ENCODE measurements at places on chromosomes 5 and 9.

- no peak for DNase-seq
Measured at GRCh38 chr9:2419347-2419746, 202.2 kb upstream of the VLDLR start.

GRCh38 chr5:176776141-176776865, 34.1 kb upstream of the UNC5A start:
- no peak for DNase-seq

GRCh38 chr5:110134963-110135935, 445.5 kb downstream of the MAN2A1 start:
- DNase-seq = no peak

GRCh38 chr5:36897616-36898015, 21.0 kb downstream of the NIPBL start:
- DNase-seq = no peak

DNA sequence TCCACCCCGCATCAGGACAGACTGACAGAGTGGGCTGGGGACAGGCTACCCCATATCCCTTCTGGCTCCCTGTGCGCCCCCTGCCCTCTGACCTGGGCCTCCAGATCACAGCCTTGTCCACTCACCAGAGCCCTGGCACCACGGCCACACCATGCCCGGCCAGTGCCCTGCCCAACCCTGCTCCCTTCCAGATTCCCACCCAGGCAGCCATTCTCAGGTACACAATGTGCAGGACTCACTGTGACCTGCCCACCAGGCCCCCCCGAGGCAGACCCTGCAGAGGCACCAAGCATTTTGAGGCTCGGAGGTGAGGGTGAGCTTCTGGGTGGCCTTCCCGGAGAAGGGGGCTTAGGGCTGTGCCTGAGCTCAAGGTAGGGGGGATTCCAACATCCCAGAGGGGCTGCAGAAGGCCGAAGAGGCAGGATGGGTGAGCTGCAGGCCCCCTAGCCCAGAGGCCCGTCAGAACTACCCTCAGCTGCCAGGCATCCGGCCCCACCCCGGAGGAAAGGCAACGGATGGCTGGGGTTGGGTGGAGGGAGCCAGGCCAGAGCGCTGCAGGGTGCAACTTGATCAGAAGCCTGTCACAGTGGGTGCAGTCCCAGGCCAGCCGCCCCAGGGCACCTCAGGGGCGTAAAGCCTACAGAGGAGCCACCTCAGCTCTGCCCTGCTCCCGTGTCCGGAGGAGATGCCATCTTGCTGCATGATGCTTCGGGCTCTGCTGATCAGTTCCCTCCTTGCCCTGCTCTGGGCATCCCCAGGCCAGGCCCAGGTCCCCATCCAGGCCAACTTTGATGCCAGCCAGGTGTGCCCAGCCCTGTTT, at the start of gene LCNL1:
Gene LCNL1 (plus strand): TSS at position 762 of the 820 bp plus-strand sequence. CDS start 594 bp downstream, outside the sequence.
- DNase-seq = no peak

DNA sequence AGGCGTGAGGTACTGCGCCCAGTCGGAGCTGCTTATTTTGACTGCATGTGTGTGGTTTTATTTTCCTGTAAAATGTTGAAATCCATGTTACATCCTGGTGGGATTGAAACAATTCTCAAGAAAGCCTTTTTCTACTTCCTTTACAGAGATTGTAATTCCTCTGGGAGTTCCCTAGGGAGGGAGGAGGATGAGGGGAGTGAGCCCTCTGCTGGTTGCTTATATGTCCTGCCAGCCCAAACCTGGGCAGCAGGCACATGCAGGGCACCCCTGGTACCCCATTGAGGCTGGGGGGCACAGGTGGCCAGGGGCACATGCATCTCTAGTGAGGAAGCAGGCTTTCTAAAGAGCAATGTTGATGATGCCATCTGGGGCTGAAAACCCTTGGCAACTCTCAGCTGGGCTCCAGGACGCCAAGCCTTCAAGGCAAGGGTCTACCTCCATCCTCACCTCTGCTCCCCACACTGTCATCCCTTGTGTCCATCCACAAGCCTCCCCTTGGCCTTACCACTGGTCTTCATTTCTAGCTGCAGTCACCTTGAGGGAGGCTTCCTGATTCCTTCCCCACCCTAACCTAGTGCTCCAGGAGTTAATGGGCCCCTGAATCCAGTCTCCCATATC, 84.7 kb upstream of the TNFSF8 start:
- DNase-seq = no peak

DNA sequence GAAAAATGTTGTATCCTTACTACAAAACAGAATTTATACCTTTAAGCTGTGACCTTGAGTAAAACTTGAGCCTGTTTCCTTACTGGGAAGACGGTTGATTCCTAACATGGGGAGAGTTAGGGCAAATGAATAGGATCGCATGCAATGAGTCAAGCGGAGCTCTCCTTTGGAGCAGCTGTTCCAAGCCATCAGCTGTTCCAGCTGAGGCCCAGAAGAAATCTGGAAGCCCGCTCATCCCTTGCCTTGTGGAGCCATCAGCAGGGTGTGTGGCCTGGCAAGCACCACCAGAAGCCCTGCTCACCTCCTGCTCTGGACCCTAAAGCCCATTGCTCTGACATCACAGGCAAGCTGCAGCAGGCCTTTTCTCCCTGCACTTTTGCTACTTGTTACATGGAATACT, 8.0 kb downstream of the KIAA1191 start:
- DNase-seq = no peak

- DNase-seq = no peak
Measured at GRCh38 chr5:80466669-80467485, 21.0 kb upstream of the FAM151B start.

DNA sequence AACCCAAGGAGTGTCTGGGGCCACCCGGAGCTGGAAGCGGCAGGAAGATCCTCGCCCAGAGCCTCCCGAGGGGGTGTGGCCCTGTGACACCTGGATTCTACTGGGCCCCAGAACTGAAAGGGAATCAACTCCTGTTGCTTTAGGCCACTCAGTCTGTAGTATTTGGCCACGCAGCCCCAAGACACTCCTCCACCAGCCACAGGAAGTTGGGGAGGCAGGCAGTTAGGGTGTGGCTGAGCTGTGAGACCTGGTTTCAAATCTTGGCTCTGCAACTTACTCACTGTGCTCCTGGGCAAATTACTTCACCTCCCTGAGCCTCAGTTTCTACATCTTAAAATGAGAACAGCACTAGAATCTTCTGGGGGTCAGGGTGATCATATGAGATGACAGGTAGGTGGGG, 119.8 kb upstream of the PPP1R26 start:
- no peak for DNase-seq

- DNase-seq = no peak
Measured at GRCh38 chr5:147234825-147235635, at the start of gene STK32A. Gene STK32A, plus strand, starts transcription at chr5:147235026. Its CDS starts 4,609 bp downstream, at chr5:147239635.

- DNase-seq = no peak
Measured at GRCh38 chr9:138013836-138014562, 136.4 kb downstream of the CACNA1B start.

DNA sequence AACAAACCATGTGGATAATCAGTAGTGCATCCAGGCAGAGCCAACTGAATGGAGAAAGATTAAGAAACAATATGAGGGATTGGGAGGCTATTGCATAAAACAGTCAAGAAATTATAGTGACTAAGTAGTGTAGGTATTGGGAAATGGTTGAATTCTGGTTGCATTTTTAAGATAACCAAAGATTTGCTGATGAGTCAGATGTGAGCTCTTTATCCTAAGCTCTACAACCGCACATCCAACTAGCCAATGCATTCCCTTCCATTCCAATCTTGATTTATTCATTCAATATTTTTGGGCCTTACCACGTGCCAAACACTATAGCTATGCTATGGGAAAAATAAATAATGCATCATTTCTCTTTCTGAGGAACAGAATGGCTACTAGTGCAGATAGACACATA, 524.5 kb upstream of the RGMB start:
- DNase-seq = no peak

DNA sequence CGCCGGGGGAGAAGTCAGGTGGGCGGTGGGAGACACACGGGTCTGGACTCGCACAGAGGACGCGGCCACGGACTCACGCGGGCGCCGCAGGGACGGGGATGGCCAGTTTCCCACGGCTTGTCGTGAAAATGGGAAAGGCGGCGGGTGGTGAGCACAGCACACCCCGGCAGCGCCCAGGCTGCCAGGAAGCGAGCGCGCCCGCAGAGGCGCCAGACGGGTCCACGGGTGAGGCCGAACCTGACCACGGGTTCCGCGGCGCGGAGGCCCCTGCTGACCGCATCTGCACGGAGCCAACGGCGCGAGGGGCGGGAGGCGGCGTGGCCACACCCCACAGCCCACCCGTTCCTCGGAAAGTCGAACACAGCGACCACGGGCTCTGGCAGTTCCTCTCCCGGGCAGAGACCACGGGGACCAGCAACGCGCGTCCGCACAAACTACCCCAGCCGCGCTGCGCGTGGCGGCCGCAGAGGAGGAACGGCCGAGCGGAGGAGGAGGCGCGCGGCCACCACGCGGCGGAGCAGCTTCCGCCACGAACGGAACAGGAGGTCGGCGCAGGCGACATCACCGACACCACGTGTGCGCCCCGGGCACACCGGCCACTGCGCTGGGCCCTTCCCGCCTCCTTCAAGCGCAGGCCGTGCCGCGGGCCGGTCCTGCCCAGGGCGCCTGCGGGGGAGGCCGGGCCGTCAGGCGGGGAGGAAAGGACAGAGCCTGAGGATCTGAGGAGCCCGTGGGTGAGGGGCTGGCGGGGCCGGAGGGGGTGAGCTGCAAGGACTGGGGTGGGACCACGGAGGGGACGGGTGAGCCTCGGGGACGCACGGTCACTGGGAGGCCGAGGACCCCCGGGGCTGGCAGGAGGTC, 5.6 kb downstream of the EXD3 start:
- no peak for DNase-seq

DNA sequence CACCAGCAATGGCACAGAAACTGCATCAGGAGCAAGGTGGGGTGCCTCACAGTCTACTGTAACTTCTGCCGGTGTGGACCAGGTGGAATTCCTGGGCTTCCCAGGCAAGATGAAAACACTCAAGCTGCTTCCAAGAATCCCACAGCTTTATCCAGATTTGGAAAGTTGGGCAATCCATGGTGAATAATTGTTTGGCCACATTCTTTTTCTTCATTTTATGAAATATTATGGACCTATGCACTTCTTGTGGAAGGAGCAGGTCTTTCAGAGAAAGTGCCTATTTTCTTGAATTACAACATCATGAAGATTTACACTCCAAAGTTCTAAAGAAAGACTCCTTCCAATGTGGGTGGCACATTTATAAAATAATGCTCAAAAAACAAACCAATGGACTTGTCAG, 503.6 kb downstream of the SEMA5A start:
- DNase-seq = no peak

DNA sequence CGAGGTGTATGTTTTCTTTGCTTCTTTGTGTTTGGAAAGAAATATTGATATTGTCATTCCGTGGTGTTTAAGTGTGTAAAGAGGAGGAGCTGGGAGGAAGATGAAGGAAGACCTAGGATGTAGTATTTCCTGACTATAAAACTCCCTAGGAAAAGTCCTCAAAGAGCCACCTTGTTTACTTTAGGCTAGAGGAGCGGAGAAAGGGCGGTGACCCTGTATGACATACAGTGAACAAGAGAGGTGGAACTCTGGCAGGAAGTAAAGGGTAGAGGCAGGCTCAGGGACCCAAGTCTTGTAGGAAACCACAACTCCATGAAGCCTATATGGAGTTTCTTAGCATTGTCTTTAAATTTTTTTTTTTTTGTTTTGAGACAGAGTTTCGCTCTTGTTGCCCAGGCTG, 303.9 kb downstream of the DOCK8 start:
- no peak for DNase-seq

GRCh38 chr5:109740966-109741365, 51.2 kb downstream of the MAN2A1 start:
- DNase-seq = no peak

GRCh38 chr5:38250763-38251448, 7.5 kb upstream of the EGFLAM start:
- no peak for DNase-seq

- DNase-seq = no peak
Measured at GRCh38 chr5:139402561-139403158, 1.2 kb downstream of the SPATA24 start.

GRCh38 chr5:110545716-110546115, 180.8 kb downstream of the TMEM232 start:
- DNase-seq = no peak

- DNase-seq = no peak
Measured at GRCh38 chr9:7103771-7104170, 346.0 kb downstream of the KDM4C start.

DNA sequence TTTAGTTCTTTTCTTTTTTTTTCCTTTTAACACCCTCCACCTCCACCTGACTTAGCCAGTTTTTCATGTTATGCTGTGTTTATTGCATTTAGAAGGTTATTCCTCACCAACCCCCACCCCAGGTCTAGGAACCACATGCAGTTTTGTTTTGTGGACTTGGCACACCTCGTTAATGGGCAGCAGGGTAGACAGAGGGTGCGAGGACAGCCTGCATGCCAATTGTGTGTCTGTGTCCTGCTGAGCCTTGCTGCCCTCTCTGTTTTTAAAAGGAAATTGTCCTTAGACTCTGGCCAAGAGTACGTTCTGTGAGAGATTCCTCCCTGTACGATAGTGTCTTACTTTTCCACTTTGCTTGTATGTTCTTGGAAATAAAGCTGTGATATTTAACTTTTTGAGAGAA, 13.9 kb downstream of the PIK3R1 start:
- no peak for DNase-seq

- peak; percentile 50 for DNase-seq
Measured at GRCh38 chr5:159444441-159445082, 114.3 kb upstream of the IL12B start.

DNA sequence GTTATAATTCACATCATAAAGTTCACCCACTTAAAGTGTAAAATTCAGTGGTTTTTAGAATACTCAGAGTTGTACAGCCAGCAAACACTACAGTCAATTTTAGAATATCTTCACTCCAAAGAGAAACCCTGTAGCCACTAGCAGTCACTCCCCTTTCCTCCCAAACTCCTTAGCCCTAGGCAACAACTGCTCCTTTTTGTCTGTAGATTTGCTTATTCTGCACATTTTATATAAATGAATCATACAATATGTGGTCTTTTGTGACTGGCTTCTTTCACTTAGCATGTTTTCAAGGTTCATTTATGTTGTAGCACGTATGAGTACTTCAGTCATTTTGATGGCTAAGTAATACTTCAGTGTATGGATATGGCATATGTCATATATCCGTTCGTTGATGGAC, 38.7 kb downstream of the TGFBR1 start:
- no peak for DNase-seq

DNA sequence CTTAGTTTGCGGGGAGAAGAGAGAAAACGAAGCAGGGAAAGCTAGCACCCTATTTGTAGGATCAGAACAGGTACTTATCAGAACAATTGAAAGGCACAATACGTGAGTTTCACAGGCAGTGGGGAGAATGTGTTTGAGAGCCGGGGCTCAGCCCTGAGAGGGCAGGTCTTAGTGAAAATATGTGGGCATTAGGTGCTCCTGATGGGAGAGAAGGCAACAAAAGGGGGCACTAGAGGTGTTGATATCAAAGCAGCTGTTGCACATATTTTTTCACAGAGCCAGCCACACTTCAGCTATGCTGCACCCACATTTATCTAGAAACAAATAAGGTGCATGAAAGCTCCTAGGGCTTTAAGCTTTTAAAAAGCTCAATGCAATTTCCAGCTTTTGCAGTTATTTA, 99.7 kb upstream of the MAN2A1 start:
- DNase-seq = peak; percentile 0

DNA sequence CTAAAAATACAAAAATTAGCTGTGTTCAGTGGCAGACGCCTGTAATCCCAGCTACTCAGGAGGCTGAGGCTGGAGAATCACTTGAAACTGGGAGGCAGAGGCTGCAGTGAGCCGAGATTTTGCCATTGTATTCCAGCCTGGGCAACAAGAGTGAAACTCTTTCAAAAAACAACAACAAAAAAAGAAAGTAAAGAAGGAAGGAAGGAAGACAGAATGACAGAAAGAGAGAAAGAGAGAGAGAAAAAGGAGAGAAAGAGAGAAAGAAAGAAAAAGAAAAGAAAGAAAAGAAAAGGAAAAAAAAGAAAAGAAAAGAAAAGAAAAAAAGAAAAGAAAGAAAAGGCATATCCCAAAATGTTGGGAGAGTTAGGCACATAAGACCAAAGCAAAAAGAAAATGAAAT, 278.6 kb downstream of the CDH18 start:
- no peak for DNase-seq
